Memory B cell (primary cell): ENCODE measurements at places on chromosomes 12 and 14.

- no peak for DNase-seq
Observed at GRCh38 chr12:99059824-99060511, 414.9 kb downstream of the APAF1 start.

- no peak for DNase-seq
Observed at GRCh38 chr12:27516625-27517024, 7.4 kb upstream of the PPFIBP1 start.

- no peak for DNase-seq
Observed at GRCh38 chr12:113988976-113989375, 22.9 kb upstream of the RBM19 start.

GRCh38 chr12:108190529-108190928 is 61.4 kb downstream of the WSCD2 start:
- DNase-seq, result no peak

- no peak for DNase-seq
Observed at GRCh38 chr14:39446131-39446744, 14.0 kb upstream of the FBXO33 start.

GRCh38 chr14:34187061-34187460 is 236.2 kb upstream of the EGLN3 start:
- DNase-seq, result no peak

DNA sequence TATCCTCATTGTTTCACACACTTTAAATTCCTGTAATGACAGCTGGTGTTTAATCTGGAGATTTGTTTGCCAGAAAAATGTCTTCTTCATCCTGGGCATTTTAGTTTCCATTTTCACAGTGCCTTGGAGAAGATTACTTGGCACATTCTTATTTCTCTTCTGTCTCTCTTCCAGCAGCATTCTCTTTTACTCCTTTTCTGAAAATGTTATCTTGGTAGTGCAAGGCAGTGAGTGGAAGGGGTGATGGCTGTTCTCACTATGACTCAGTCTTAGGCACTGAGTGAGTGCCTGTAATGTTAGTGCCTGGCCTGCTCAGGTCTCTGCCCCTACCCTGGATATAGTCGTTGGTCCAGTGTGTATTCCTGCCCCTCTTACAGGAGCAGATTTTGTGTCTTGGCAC is 13.1 kb downstream of the CLECL1 start:
- no peak for DNase-seq

DNA sequence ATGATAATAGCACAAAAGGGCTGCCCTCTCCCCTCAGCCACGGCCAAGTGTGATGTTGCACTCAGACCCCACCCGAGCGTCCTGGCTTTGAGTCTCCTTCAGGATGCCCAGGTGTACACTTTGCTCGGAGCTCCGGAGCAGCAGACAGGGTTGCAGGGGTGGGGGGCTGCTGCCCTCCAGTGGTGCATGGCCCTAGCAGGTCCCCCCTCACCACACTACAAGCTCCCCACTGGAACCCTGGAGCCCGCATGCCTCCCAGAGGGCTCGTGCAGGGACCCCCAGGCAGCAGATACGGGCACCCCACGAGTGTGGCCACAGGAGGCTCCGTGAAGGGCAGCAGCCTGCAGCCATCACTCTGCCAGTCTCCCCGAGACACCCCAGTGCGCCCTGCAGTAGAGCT is 69.9 kb upstream of the C14orf180 start:
- no peak for DNase-seq

GRCh38 chr12:78878459-78878858 is 13.9 kb downstream of the SYT1 start:
- DNase-seq, result no peak

- no peak for DNase-seq
Observed at GRCh38 chr14:97536421-97536820, 739.2 kb downstream of the VRK1 start.

GRCh38 chr12:52023182-52023975 is 16.6 kb downstream of the TAMALIN start:
- DNase-seq, result peak; percentile 91

- no peak for DNase-seq
Observed at GRCh38 chr12:51067229-51067628, 16.2 kb downstream of the CSRNP2 start.

GRCh38 chr14:65366802-65367565 is 45.5 kb upstream of the FUT8 start:
- DNase-seq, result no peak

- no peak for DNase-seq
Observed at GRCh38 chr12:83388551-83388950, 701.8 kb downstream of the TMTC2 start.

DNA sequence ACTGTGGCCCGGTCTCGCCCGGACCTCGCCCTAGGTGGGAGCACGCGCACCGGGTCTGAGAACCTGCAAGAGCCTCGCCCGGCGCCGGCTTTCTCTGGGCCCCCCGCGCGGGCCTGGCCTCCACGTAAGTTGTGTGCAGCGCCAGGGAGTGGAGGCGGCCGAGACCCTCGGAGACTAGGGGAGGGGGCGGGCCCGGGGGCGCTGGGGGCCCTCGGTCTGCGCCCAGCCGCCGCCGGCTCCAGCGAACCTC is 183 bp upstream of the PRMT8 start:
- no peak for DNase-seq

DNA sequence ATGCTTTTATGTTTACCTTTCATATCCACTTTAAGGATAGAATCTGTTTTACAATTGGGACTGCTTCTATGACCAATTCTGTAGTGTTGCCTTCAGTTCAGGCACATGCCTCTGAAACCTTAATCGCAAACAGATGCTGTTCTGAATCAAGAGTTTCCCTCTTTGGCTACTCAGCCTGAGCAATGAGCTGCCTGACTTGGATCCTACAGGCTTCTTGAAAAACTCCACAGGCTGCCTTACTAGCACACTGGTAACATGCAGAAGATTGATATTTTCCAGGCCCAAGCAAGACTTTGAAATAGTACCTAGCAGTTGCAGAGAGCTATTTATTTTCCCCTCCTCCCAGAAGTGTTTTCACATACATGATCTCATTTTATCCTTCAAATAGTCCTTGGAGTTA is 34.8 kb upstream of the PMCH start:
- no peak for DNase-seq

- no peak for DNase-seq
Observed at GRCh38 chr14:47346849-47347248, 328.6 kb downstream of the MDGA2 start.

DNA sequence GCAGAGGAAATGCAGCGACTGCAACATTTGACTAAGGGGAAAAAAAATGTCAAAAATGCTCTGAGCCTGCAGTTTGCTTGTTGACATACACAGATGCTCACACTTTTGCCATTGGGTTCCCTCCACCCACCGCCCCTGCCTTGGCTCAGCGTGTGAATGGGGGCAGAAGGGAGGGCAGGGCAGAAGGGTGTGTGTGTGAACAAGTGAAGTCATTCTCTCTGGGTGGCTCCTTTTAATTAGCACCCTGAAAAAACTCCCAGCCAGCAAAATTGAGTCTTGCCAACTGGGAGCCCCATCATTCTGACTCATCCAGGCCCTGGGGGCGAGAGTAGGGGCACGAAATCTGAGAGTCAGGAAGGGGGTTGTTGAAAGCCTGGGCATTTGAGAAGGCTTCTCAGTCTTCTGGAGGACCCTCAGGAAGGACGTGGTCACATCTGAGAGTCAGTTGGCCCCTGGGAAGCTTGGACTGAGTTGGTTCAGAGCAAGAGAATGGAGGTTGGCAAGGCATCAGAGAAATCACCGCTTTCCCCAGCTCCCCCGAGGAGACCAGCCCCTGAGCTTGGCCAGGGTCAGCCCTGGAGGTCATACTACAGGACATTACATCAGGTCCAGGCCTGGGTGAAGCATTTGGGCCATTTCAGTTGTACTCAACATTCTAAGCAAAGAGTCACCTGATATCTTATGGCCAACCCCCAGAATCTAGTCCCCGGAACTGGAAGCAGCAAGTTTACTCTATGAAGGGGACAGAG is 22.7 kb upstream of the KRT78 start:
- no peak for DNase-seq

- DNase-seq, result no peak
Observed at GRCh38 chr12:116265351-116266147, 11.9 kb downstream of the MED13L start.

DNA sequence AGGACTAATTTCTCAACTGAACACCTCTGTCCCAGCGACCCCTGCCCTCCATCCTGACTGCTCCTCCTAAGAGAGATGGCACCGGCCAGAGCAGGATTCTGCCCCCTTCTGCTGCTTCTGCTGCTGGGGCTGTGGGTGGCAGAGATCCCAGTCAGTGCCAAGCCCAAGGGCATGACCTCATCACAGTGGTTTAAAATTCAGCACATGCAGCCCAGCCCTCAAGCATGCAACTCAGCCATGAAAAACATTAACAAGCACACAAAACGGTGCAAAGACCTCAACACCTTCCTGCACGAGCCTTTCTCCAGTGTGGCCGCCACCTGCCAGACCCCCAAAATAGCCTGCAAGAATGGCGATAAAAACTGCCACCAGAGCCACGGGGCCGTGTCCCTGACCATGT is 756 bp downstream of the RNASE7 start:
- no peak for DNase-seq

DNA sequence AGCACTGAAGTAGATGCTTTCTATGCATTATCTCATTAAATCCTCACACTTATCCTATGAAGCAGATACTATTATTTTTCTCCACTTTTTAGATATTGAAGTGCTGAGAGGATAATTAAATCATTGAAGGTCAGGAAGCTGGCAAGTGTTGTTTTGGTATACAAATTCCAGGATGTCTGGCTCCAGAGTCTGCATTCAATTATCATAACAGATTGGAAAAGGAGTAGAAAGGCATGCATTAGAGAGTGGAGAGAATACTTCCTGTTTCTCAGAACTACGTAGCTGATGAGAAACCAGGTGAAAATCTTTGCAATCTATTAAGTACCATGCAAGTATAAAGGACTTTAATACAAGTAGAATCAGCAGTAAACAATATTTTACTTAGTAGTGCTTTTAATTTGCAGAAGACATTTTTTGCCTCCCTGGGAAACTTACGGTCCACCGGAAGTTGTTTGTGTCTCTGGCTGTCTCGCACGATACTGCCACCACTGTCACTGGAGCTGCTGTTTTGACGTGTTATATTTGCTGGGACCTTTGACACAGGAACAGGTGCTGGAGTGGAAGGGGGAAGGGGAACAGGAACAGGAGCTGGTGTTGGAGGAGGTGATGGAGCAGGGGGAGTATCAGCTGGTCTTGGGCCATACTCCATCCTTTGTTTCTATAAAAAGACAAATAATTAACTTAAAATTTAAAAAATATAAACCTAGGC is 158.0 kb downstream of the EPS8 start:
- DNase-seq, result no peak

GRCh38 chr12:92363295-92364146 is 217.9 kb upstream of the BTG1 start:
- peak; percentile 51 for DNase-seq

DNA sequence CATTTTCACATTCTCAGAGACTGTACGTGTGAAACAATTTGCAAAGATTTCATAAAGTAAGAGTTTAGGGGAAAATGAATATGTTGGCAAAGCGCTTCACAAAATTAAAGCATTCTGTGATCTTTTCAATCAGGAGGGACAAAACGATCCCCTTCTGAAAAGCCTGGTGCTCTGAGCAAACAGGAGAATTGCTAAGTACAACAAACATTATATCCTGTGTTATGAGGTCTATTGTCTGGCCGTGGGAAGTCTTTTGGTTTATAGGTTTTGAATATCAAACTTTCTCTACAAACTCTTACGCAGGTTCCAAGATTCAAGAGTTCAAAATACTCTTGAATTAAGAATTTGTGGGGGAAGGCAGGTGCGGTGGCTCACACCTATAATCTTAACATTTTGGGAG is 7.2 kb upstream of the FOXN3 start:
- DNase-seq, result no peak

DNA sequence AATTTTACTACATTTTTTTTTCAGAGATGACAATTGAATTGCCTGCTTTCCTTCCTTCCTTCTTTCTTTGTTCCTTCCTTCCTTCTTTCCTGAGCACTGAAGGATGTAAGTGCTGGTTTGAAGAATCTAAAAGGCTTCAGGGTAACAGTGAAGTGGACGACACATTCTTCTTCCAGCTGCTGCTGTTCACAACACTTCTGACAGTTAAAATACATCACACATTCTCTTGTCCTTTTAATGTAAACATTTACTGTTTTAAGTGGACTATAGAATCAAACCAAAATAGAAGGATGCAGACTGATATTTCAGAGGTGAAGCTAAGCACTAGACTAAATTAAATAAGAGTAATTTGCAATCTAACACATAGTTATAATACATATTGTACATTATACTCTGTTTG is 151.5 kb downstream of the MSRB3 start:
- DNase-seq, result no peak

DNA sequence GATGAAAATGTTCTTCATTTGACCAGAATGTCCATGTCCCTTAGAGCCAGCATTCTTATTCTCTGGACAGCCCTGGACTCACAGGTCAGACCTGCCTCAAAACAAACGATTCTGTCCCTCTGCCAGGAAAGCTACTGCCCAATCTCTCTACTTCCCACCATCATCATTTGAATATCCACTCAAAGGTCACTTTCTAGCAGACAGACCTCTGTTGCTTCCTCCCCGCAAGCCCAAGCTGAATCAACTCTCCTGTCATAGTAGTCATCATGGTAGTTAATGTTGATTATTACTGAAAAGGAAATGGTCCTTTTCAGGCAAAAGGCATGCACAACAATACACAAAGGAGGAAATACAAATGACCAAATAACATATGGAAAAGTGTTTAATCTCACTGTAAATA is 39.6 kb upstream of the CPM start:
- DNase-seq, result no peak

GRCh38 chr12:121203482-121203881 is 6.4 kb upstream of the P2RX4 start:
- no peak for DNase-seq

- DNase-seq, result peak; percentile 43
Observed at GRCh38 chr12:6532051-6532926, 2.0 kb upstream of the GAPDH start.

- no peak for DNase-seq
Observed at GRCh38 chr14:73576391-73576790, 7.4 kb downstream of the ACOT2 start.

DNA sequence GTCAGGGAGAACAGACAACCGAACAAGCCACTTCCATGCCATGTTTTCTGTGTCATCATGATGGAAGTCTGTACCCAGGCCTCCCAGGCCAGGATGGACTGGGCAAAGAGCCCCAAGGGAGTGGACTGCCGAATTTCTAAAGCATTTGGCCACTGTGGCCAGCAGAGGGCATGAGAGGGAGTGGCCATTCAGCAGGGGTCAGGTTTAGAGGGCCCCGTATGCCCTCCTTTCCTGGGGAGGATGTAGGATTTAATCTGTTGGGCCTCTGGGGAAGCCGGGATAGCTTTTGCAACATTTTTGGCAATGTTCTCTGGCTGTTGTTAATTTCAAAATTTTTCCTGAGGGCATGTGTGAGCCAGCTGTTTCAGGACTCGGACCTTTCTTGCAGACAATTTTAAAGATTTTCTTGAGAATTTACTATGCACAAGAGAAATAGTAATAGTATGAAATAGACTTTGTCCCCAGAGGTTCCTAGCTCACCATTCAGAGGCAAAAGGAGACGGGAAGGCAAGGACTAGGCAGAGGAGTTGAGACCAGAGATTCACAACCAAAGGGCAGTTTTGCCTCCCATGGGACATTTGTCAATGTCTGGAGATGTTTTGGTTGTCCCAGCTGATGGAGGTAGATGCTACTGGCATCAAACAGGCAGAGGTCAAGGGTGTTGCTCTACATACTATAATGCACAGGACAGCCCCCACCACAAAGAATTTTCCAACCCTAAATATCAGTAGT is 18.0 kb downstream of the ACACB start:
- no peak for DNase-seq
